ENCODE measurements at places on chromosomes 7 and 10.
A peak's percentile ranks its signal among the peaks of the same experiment; 100 is the strongest.

DNA sequence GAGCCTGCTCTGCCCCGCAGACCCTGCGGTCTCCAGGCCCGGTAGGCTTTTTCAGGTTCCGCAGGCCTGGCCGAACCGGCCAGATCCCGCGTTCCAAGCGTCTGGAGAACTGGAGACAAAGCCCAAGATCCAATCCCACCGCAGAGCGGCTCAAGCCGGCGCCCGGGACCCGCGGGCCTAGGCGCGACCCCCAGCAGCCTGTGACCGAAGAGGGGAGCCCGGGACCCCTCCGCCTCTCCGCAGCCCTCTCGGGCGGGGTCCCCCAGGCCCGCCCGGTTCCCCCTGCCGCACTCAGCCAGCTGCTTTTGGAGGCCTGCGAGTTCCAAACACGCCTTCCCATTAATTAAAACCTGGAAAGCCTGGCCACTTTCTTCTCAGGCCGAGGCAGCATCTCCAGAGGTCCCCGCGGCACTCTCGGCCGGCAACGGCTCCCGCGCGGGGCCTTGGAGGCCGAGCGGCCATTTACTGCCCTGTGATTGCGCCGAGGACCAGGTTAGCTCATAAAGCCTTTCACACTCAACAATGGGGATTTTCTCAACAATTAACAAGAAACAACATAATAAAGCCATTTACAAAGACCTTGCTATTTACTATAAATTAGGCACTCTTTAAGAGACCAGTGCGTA, 16.7 kb downstream of the SKIDA1 start:
- H3K36me3 ChIP-seq, result no peaks in the 10 kb centered on the region
- no peak for DNase-seq
- peaks cover 51% of the 10 kb centered on the region for H3K4me1 ChIP-seq
- H3K27me3 ChIP-seq, result no peaks in the 10 kb centered on the region
- H3K27ac ChIP-seq, result peak overlapping the region; percentile 86

DNA sequence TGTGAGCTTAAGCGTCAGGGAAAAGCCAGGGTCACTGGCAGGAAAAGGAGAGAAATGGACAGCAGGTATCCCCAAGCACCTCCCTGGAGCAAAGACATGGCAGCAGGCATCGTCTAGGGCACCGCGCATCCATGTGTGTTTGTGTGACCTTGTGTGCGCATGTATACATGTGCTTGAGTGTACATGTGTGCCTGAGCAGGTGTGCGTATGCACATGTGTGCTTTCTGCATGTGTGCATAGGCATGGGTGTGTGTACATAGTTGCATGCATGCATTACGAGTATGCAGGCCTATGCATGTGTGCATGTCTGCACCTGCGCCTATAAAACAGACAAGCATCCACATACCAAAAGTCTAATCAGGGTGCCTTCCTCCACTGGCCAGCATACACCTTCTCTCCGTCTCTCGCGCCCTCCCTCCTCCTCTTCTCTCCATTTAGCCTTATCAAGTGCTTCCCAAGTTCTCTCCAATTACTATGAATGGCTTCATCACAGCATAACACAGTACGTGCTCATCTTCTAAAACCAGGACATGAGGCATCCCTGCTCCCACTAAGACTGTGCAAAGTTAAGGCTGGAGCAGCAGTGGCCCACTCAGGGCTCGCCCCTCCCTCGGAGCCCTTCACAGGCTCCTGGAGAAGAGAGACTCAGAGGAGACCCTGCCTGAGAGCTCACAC, 30.6 kb downstream of the RASGEF1A start:
- H3K36me3 ChIP-seq, result no peaks in the 10 kb centered on the region
- H3K27me3 ChIP-seq, result no peaks in the 10 kb centered on the region
- H3K4me1 ChIP-seq, result no peaks in the 10 kb centered on the region
- H3K27ac ChIP-seq, result no peak overlapping the region
- no peak for DNase-seq

DNA sequence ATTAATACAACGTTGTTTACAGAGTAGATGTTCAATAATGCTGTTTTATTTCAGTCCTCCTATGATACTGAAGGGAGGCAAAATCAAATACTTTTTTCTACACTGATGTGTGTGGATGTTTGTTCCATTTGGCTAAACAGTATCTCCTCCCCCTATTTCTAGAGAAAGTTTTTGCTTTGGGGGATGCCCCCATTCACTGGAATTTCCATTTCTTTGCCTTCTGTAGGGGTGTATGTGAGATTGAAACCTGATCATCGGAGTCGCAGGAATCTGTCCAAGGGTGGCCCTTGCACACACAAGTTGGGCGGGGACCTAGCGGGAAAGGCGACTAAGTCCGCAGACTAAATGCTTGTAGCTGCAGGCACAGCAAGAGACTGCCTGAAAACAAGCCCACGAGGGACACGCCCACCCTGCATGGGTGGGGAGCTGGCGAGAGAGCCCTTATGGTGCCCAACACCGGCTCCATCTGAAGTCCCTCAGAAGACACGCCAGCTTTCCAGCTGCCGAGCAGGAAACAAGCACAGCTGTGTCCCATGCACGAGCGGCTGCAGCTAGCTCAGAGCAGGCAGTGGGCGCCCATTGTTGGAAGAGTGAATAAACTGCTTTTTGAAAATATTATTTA, 58.0 kb downstream of the ESYT2 start:
- H3K27me3 ChIP-seq, result no peaks in the 10 kb centered on the region
- H3K4me3 ChIP-seq, result no peak overlapping the region
- H3K27ac ChIP-seq, result no peak overlapping the region
- no peaks in the 10 kb centered on the region for H3K4me1 ChIP-seq

DNA sequence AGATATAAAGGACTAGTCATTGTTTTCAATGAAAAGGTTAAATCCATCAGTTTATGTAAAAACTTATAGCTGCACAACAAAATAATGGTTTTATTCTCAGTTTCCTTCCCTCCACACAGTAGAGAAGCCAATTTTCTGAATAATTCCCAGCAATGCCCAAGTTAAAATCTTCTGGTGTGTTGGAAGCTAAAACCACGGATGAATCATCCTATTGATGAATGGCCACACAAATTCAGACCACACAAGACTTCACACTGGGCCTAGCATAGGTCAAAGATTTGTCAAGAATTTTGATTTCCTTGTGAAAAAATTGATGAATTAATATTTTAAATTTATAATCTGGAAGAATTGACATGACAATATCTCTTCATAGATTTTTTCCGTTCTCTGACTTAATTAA, 617.6 kb downstream of the INHBA start:
- DNase-seq, result no peak
- H3K4me1 ChIP-seq, result no peaks in the 10 kb centered on the region
- no peaks in the 10 kb centered on the region for H3K36me3 ChIP-seq
- no peak overlapping the region for H3K27ac ChIP-seq
- H3K27me3 ChIP-seq, result no peaks in the 10 kb centered on the region
- H3K4me3 ChIP-seq, result no peak overlapping the region

- H3K36me3 ChIP-seq, result no peaks in the 10 kb centered on the region
- no peak overlapping the region for H3K27ac ChIP-seq
- no peak overlapping the region for H3K4me3 ChIP-seq
- peaks cover 33% of the 10 kb centered on the region for H3K27me3 ChIP-seq
Measured at GRCh38 chr7:148398844-148399365, 191.7 kb upstream of the C7orf33 start.

DNA sequence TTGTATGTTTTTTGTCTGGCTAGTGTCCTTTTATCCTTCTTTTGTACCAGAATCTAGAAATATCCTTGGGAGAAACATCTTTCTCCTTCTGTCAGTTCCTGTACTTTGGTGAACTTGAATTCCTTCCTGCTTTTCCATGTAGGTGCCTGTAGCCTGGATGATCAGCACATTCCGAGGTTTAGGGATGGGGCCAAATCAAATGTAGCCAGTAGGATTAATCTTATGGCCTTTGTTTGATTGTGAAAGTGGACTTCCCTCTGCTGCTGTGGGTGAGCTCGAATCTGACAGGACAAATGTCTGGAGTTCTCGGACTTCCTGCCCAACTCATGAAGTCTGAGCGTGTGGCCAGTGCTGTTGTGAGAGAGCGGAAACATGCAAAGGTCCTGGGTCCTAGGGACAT, 33.2 kb upstream of the NAMPT start:
- no peaks in the 10 kb centered on the region for H3K36me3 ChIP-seq
- no peak overlapping the region for H3K4me3 ChIP-seq
- no peak for DNase-seq
- H3K27ac ChIP-seq, result no peak overlapping the region
- H3K27me3 ChIP-seq, result no peaks in the 10 kb centered on the region

GRCh38 chr7:21468969-21469368, 41.1 kb downstream of the SP4 start:
- no peak for DNase-seq
- no peaks in the 10 kb centered on the region for H3K36me3 ChIP-seq
- H3K4me1 ChIP-seq, result no peaks in the 10 kb centered on the region
- no peak overlapping the region for H3K27ac ChIP-seq

DNA sequence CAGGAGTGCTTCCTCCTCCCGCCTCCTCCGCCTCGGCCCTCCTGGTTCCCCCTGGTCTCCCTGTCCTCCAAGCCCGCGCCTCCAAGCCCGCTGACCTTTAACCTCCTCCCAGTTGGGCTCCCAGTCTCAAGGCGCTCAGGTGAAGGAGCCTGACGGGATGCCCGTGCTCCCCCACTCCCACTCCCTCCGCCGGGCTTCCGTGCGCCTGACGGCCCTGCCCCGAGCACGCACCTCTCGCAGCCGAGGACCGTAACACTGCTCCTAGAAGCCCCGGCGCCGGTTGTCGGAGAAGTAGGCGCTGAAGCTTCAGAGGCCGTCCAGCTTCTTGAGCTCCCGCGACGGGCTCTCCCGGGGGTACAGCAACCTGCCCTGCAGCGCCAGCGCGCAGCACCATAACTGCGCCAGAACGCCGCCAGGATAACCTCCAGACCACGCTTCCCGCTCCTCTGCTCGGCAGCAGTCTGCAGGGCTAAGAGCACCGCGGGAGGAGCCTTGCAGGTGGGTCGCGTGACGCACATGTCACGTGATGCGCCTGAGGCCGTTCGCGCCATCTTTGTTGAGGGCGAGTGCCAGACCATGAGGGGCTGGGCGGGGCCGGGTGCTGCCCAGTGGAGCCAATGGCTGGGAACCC, 71.0 kb upstream of the ZNF479 start:
- no peak overlapping the region for H3K27ac ChIP-seq
- no peaks in the 10 kb centered on the region for H3K4me1 ChIP-seq

DNA sequence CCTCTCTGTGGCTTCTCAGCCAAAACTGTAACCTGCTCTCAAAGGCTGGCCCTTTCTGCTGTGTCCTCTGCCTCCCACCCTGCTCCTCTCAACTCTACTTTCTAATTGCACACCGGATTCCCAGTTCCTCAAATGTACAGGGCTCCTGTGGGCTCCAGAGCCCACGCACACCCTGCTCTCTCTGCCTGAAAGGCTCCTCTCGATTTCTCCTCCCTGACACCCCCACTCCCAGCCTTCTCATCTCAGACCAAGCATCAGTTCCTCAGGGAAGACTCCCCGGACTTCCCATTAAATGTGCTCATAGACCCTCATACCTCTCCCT, 111.7 kb upstream of the STEAP1B start:
- H3K27me3 ChIP-seq, result no peaks in the 10 kb centered on the region
- H3K36me3 ChIP-seq, result no peaks in the 10 kb centered on the region

DNA sequence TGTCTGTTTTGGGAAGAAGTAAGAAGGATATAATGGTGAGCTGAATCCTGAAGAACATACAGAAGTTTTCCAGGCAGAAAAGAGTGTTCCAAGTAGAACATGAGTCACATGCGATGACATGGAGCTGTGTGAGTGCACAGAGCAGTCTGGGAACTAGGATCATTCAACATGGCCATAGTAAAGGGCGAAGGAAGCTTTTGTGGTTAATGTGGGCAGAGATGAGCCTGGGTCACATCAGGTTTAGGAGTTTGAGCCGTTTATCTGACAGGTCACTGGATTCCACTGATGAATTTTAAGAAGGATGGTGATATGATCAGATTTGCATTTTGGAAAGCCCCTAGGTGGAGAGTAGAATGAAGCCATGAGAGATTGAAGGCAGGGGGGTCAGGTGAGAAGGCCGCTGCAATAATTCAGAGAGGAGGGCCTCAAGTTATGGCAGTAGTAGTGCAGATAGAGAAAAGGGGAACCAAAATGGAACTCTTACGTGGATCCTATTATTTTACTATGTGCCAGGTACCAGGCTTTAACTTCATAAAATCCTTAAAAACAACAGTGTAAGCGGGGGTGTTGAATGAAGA, 171.3 kb downstream of the RNLS start:
- H3K27ac ChIP-seq, result no peak overlapping the region
- H3K27me3 ChIP-seq, result no peaks in the 10 kb centered on the region
- no peaks in the 10 kb centered on the region for H3K4me1 ChIP-seq
- no peaks in the 10 kb centered on the region for H3K36me3 ChIP-seq

- no peak for DNase-seq
- no peaks in the 10 kb centered on the region for H3K4me1 ChIP-seq
- H3K4me3 ChIP-seq, result no peak overlapping the region
Measured at GRCh38 chr10:11146402-11147171, 128.9 kb downstream of the CELF2 start.

GRCh38 chr7:111192614-111193413, 101.9 kb downstream of the LRRN3 start:
- no peaks in the 10 kb centered on the region for H3K27me3 ChIP-seq
- H3K36me3 ChIP-seq, result no peaks in the 10 kb centered on the region

GRCh38 chr10:13383399-13383761, 35.3 kb upstream of the SEPHS1 start:
- H3K27ac ChIP-seq, result no peak overlapping the region
- H3K36me3 ChIP-seq, result no peaks in the 10 kb centered on the region
- H3K27me3 ChIP-seq, result peaks cover 4% of the 10 kb centered on the region
- H3K4me3 ChIP-seq, result peak overlapping the region; percentile 29

DNA sequence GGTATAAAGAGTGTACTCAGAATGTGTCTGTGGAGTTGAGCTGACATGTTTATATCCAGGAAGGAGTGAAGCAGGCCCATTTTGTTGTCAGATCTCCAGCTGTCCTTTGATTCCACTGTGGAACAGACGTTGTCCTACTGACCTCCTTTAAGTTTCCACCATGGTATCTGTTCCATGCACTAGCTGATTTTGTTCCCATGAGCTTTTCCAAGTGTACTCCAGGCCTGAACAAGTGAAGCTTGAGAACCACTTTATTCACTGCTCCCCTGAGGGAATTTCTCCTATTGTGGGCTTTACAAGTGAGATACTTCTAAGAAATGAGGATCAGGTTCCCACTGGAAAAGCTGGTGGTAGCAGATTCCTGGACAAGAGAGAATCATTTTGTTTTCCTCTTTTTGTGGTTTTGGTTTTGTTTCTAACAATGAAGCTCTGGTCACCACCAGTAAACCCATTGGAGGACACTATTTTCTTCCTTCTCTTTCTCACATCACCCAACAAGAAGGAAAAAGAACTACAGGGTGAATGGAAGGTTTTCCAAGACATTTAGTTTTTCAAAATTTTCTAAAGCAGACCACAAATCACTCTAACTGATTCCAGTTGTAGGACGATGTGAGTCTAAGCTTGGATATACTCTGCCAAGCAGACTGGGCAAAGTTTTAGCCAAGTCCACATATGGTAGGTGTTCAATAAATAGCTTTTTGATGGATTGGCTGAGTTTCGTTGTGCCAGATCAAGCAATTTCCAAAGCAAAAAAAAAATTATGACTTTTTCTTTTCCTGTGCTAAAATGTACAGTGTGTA, 144.2 kb downstream of the JCAD start:
- no peak overlapping the region for H3K4me3 ChIP-seq
- H3K4me1 ChIP-seq, result no peaks in the 10 kb centered on the region
- H3K27me3 ChIP-seq, result no peaks in the 10 kb centered on the region
- H3K36me3 ChIP-seq, result no peaks in the 10 kb centered on the region

All from Panc1 (cell line).